ENCODE measurements at places on chromosomes 1 and 21.

- no peak for DNase-seq
Observed at GRCh38 chr1:239739375-239739774, 352.3 kb upstream of the FMN2 start.

DNA sequence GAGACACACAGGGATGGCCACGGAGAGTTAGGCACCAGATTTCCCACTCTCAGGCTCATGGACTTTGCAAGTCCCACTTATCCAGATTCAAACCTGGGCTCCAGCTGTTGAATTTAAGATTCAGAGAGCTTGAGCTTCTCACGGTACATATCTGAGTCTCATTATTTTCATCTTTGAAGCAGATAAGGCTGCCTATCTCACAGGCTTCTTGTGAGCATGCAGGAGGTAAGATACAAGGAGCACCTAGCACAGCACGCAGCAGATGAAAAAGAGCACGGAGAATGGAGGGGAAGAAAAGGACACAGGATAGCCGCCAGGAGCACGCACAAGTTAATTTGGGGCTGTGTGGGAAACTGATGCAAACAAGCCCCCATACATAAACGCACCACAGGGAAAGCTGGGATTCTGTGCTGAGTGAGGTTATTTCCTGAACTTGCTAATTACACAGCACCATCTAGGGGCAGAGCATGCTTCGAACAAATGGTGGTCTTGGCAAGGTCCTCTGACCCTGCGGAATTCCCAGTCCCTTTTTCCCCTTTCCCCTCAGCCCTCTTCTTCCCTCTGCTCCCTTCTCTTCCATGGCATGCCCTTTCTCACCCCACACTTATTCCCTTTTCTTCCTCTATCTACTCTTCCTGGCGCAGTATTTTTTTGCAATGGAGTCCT lies 134.7 kb upstream of the VANGL1 start:
- peak; percentile 66 for DNase-seq

GRCh38 chr21:16241479-16241963 lies 511.7 kb downstream of the USP25 start:
- no peak for DNase-seq

GRCh38 chr1:18814425-18814824 lies 45.0 kb downstream of the TAS1R2 start:
- DNase-seq, result no peak

DNA sequence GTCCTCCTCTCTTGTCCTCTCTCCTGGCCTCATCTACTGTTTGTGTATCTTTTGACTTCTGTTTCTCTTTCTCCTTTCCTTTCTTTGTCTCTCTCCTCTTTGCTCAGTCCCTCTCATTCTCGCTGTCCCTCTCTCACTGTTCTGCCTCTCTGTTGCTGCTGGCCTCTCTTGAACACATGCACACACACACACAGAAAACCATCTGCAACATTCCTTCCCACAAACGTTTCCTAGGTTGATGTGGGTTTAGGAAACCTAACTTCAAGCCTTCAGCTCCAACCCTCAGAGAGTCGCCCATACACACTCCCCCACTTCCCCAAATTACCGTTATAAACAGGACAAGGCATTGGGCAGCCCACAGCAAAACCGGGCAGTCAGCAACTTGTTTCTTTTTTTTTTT lies 10.9 kb upstream of the SSBP3 start:
- no peak for DNase-seq

DNA sequence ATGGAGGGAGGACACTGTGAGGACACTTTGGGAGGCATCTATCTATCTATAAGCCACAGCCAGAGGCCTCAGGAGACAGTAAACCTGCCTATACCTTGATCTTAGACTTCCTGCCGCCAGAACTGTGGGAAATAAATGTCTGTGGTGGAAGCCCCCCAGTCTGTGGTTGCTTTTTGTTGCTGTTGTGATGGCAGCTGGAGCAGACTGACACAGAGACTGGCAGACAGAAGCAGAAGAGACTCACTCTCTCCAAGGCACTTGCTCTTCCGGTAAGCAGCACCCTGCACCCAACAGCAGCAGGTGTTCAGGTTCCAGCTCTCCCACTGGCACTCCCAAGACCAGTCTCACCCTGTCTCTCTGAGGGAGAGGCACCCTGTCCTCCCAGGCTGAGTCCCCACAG lies 297.6 kb downstream of the TTLL7 start:
- DNase-seq, result no peak

DNA sequence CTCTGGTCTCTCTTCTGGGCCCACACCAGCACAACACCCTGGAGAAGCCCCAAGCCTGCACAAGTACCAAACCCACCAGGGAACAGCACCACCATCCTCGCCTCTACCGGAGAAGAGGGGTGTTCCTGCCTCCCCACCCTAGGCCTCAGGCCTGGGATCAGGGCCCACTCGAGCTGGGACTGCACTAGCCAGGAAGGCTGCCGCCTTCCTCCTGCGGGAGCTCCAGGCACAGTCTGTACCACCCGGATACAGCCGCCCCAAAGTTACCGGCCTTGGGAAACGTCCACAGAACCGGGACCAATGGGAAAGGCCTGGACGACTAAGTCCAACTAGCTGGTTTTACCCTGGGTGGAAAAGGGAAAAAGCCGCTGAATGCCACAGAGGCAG lies 3.4 kb downstream of the TAL1 start:
- no peak for DNase-seq

DNA sequence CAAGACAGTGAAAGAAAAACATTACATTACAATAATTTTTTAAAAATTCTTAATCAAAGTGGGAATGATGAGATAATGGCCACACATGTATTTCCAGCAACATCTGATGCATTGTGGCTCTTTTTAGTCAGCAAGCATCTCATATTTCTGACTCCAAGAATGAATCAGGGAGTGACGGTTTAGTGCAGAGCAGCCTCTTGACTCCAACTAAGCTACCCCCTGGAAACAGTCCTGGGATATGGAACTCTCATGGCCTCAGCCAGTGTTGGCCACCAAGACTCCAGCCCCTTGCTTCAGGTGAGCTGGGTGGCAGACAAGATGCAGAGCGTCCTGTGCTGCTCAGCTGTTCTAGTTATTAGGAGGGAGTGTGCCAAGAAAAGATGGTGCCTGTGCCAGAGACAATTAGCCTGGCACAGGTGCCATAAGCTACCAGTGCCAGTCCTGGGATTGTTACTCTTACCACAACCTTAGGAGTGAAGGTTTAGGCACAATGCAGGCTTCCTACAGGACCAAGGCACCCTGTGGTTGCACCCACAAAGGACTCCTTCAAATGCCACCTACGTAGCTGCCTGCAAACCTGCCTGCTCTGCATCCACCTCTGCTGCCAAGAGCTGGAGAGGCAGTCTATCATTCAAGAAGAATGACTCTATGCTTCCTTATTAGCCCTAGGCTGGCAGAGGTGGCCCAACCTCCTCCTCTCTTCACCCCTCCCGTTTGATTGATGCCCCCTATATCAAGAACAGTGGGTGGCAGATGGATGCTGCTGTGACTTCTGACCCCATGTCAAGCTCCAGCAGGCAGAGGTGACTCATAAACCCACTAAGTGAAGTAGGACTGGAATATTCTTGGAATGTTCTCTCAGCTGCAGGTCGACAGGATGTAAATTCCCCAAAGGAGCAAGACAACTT lies 6.0 kb upstream of the SEC16B start:
- DNase-seq, result peak; percentile 51

- DNase-seq, result no peak
Observed at GRCh38 chr1:85494074-85494903, 29.3 kb upstream of the DDAH1 start.

GRCh38 chr1:101060992-101061391 lies 35.4 kb upstream of the DPH5 start:
- DNase-seq, result no peak

DNA sequence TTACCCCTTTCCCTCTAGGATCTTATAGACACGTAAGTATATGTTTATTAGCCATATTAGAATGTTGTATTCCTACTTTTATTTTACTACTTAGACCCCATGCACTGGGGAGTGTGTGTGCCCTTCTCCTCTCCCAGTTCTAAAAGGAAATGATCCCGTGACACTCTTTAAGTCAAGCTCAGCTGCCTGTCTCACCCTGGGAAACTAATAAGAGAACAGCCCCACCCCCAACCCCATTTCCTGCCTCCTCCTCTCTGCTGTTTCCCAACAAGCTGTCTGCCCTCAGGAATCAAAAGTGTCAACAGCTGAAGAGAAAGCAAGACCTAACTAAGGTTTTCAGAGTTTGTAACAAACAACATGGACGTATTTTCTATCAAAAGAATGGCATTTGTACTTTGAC lies 92.6 kb upstream of the VAV3 start:
- no peak for DNase-seq

DNA sequence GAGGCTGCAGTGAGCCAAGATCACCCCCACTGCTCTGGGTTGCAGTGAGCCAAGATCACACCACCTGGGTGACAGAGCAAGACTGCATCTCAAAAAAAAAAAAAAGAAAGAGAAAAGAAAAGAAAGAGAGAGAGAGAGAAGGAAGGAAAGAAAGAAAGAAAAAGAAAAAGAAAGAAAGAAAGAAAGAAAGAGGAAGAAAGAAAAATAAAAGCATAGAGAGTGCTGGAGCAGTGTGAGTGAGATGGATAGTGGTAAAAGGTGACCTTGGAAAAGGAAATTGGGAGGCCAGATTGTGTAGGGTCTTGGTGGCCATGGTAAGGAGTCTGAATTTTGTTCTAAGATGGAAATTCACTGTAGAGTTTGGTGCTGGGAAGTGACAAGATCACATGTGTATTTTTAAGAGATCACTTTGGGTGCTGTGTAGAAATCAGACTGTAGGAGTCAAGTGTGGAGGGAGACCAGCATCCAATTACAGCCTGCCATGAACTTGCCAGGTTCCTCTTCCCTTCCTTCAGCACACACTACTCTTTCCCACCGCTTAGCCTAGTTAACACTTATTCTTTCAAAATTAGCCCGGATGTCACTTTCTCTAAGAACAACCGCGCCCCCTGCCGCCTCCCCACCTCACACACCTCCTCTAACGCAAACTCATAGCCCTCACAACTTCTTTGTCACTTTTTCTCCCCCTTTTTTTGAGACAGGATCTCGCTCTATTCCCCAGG lies 17.9 kb downstream of the MTX1 start:
- DNase-seq, result peak; percentile 69

DNA sequence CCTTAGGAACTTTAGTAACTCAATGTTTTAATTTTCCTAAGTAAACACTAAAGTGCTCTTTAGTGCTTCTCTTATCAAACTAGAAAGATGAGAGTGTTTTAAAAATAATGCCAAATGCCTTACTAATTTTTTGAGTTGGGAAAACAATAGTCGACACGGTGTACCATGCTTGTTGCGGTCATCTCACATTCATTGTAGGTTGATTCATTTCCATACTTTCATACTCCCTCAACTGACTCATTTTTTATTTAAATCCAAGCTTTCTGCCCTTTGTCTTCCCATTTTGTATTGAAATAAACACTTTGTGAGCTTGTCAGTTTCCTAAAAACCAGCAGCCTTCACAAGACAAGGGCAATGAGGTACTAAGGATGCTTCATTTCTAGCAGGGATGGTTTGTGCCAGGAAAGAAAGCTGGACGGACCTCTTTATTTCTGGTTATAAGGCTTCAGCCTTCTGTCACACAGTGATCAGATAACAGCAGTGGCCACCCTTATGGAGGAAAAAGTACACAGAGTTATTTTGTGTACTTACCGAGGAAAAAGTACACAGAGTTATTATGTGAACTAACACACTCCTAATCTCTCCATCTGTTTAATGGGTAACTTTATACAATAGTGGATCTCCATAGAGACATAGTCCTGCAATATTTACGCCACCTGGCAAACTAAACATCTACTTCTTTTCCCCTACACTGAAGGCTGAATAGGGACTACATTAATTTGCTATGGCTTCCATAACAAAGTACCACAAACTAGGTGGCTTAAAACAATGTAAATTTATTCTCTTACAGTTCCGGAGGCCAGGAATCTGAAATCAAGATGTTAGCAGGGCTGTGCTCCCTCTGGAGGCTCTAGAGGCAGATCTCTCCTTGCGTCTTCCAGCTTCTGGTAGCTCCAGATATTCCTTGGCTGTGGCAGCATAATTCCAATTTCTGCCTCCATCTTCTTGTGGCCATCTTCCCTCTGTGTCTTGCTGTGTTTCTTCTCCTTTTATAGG lies 13.0 kb upstream of the CCDC190 start:
- DNase-seq, result peak; percentile 41

GRCh38 chr1:8276173-8276914 lies 41.6 kb upstream of the SLC45A1 start:
- DNase-seq, result no peak

DNA sequence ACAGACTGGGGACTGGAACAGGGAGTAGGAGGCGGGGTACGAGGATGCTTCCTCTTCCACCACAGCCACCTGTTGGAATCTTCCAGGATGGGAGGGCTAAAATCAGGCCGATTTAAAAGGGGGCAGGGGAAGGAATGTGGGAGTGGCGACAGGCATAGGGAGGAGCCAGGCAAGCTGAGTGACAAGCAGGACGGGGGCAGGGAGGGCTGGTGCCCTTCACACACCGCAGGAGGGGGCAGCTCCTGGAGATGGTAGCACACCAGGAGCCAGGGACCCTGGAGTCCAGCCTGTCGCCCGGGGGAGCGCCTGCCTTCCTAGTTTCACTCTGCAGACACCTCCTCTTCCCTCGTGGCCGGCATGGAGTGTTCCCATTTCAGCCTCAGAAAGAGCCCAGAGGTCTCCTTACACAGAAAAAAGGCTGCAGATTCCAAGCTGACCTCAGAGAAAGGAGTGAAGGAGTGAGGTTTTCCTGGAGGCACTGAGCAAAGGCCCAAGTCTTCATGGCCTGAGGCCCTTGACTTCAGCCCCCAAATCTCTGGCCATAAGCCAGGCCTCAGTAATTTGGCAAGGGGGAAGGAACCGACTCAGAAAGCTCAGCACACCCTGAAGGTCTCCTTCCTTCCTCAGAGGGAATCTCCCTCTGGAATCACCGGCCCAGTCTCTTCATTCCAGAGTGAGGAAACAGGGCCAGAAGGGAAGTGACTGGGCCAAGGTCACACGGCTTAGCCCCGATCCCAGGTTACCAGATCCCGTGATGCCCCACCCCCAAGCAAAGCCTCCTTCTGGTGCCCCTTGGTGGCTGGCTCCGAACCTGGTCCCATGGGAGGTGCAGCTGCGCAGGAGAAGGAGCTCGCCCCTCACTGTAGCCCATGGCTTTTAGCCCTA lies 8.1 kb downstream of the BLACAT1 start:
- no peak for DNase-seq
